Sciatic nerve (tissue), 2 donors: ENCODE measurements at places on chromosomes 3 and 15. TPM values are rescaled to one million over a fixed set of nuclear protein-coding genes. Genes with fewer than 3 reads are reported as not detected.

DNA sequence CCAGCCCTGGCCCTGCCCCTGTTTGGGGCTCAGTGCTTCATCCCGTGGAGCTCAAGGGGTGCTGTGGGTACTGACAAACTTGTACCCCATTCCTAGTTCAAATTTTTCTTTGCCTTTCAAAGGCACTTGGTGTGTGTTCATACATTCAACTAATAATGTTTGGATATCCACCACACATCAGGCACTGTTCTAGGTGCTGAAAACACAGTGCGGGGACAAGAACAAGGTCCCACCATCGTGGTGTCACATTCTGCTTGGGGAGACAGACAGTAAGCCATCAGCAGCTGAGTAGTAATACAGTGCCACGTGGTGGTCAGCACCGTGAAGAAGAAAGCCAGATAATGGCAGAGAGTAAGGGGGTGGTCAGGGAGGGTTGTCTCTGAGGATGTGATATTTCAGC, 32.5 kb downstream of the CRYGS start:
- DNase-seq, result no peak

PLA2G4F gene
- total RNA-seq, result not detected

DNA sequence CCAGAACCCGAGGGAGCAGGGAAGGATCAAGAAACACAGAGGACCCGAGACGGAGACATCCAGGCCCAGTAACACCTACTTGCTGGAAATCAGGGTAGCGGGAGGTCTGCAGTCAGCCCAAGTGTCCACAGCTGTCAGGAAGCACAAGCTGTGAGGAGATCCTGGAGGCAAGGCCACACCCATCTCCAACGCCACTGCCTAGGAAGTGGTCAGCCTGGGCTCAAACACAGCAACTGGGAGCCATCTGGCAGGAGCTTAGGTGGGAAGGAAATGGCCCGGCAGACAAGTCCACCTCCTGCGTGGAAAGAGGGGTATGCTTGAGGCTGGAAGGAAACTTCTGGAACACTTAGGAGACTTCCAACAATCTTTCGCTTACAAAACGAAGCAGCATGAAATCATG, 407.1 kb downstream of the VPS13C start:
- DNase-seq, result no peak

VEPH1 gene
- 1.0 TPM for total RNA-seq
